ENCODE measurements at places on chromosomes 16 and 17.
A peak's percentile ranks its signal among the peaks of the same experiment; 100 is the strongest.

DNA sequence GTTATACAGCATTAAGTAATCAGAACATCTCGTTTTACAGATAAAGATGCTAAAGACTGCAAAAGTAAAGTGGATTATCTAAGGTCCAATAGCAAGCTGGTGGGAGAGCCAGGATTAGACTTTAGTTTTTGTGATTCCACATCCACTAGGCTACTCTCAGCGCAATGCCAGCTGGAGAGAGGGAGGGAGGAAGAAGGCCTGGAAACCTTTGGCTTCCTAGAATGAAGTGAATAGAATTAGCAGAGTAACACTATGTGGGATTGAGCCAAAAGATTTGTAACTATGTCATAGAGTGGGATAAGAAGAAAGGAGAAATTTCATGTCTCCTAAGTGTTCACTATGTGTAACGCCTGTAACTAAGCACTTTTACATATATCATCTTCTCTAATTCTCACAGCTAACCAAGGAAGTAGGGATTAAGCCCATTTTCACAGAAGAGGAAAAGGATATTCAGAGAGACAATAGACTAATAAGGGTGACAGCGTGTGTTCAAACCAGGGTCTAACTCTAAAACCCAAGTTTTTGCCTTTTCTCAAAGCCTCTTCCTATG, 25.4 kb upstream of the NSRP1 start:
- DNase-seq, result no peak

GRCh38 chr16:5971924-5972323, 874.3 kb upstream of the EEF2KMT start:
- DNase-seq, result no peak

- no peak for DNase-seq
Measured at GRCh38 chr17:2545393-2545792, 33.7 kb upstream of the METTL16 start.

- DNase-seq, result no peak
Measured at GRCh38 chr16:87461466-87461991, 31.3 kb downstream of the ZCCHC14 start.

- peak; percentile 90 for DNase-seq
Measured at GRCh38 chr16:51440131-51440889, 289.2 kb upstream of the SALL1 start.

GRCh38 chr16:800834-801511, 439 bp upstream of the GNG13 start:
- no peak for DNase-seq

DNA sequence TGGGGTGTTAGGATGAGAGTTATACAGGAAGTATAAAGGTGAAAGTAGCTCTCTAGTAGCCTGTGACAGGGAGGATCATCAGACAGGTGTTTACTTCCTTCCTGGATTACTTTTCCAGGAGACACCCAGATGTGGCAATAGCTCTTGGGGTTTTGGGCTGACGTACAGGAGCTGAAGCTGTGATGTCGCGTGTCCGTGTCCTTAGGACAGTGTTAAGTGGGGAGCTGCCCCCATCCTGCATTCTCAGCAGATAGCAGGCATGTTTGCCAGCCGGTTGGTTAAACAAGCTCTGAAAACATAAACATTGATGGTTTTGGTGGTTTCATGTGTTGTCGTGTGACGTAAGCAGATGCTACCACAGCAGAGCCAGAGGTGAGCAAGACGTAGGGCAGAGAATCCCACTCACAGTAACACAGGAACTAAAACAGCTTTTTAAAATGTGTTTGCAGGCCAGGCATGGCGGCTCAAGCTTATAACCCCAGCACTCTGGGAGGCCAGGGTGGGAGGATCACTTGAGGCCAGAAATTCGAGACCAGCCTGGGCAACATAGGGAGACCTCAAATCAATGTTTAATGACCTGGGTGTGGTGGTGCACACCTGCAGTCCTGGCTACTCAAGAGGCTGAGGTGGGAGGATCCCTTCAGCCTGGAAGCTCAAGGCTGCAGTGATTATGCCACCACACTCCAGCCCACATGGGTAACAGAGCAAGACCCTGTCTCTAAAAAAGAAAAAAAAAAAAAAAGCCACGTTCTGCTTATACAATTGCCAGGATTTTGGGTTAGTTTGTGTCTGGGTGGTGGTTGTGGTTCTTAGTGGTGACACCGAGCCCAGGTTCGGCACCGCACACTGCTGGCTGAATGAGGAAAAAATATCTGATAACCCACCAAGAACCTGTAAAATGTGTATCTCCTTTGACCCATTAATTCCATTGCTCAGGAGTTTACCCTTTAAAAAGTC, 18.2 kb upstream of the IL17C start:
- DNase-seq, result no peak

- DNase-seq, result no peak
Measured at GRCh38 chr17:44831371-44831770, 1.3 kb upstream of the GJC1 start.

DNA sequence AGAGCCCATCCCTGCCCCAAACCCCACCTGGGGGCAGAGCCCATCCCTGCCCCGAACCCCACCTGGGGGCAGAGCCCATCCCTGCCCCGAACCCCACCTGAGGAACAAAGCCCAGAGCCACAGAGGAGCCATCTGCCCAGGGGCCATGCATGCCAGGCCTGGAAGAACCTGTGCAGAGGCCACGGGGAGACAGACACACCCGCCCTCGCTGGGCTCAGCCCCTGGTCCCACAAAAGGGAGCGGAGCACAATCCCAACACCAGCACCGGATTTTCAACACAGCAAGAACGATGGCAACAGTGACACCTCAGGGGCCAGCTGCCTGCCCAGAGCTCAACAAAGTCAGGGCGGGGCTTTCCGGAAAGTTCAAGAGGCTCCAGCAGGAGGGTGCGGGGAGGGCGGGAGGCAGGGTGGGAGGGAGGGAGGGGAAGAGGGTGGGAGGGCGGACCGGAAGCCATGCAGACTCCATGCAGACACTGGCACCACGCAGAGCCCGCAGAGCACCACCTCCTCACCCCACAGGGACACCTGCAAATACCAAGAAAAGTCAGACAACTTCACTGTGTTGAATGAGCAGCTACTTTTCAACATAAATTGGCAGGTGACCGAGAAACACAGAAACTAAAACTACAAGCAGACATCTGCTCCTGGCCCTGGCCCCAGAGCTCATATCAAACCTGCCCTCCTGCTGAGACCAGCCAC, 27.9 kb upstream of the C16orf95 start:
- no peak for DNase-seq

DNA sequence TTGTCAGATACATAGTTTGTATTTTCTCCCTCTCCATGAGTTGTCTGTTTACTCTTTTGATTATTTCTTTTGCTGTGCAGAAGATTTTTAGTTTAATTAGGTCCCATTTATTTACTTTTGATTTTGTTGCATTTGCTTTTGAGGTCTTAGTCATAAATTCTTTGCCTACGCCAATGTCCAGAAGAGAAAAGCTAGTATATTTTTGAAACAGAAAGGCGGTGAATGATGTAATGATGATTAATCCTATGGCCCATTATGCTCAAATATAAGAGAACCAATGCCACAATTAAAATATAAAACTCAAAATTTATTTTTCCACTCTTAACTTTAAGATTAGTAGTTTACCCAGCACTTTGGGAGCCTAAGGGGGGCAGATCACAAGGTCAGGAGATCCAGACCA, 59.8 kb upstream of the SMIM36 start:
- no peak for DNase-seq

DNA sequence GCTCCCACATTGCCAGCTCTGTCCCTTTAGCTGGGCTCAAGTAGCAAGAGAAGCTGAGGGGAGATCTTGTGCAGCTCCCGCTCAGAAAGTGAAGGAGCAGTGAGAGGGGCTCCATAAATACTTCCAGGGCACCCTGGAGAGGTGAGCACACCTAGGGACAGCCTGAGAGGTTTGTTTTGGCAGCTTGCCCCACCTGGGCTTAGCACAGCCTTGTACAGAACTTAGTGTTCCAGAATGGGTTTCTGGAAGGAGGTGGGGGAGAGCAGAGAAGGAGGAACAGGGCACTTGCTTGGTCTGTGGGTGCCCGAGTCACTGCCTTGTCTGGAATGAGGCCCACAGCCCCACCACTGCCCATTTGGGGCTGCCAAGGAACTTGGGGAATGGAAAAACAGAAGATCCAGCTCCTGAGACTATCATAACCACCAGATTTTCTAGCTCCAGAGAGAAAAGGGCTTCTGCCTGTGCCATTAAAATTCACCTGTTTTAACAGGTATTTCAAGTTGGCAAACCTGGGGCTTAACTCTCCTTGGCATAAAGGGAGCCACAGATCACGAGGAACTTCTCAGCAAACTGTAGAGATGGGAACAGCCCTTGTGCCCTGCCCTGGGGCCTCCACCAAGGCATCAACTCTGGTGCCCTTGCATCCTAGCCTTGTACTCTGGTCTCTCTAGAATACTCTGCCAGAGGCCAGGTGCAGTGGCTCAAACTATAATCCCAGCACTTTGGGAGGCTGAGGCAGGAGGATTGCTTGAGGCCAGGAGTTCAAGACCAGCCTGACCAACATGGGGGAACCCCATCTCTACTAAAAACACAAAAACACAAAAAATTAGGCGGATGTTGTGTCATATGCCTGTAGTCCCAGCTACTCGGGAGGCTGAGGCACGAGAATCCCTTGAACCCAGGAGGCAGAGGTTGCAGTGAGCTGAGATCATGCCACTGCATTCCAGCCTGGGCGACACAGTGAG, 1.9 kb downstream of the PRR15L start:
- DNase-seq, result no peak

- no peak for DNase-seq
Measured at GRCh38 chr16:54475019-54475601, 188.5 kb upstream of the IRX3 start.

GRCh38 chr16:86298758-86299134, 211.6 kb upstream of the FOXF1 start:
- DNase-seq, result no peak

- DNase-seq, result no peak
Measured at GRCh38 chr17:68458260-68459036, 1.2 kb upstream of the WIPI1 start.

DNA sequence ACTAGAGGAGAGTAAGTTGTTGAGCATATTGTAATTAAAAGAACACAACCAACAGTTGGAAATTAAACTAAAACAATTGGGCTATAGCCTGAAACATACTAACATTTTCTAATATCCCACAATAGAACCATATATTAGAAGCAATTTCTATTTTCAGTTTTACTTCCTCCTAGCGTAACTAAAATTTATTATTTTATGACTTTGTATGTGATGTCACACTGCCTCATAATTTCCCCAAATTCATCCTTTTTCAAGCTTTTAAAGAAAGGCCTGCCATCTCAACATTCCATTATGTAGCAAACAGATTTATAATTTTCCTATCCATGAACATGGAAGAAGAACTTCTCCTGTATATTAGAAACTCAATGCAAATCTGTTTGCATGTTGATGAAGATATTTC, 110.2 kb downstream of the HS3ST3A1 start:
- no peak for DNase-seq
